Activated CD4-positive, alpha-beta T cell treated with anti-CD3 and anti-CD28 coated beads, Interleukin-2, amount 10 ng/mL, durations not matched to agents 24 days and 14 days (primary cell): ENCODE measurements at places on chromosomes 13 and 19. TPM values are rescaled to one million over a fixed set of nuclear protein-coding genes. Genes with fewer than 3 reads are reported as not detected.

OLFM4 gene
- not detected in 2 replicates for total RNA-seq

KCTD4 gene
- total RNA-seq, result not detected in 2 replicates

ZNF562 gene
- 15.9 and 16.9 TPM in 2 replicates for total RNA-seq

PLVAP gene
- total RNA-seq, result not detected in 2 replicates

FPR1 gene
- total RNA-seq, result not detected in 2 replicates

CGB2 gene
- total RNA-seq, result not detected in 2 replicates

TMED1 gene
- 17.6 and 22.4 TPM in 2 replicates for total RNA-seq

IGFLR1 gene
- 62.4 and 75.2 TPM in 2 replicates for total RNA-seq

CGB3 gene
- not detected in 2 replicates for total RNA-seq

C13orf46 gene
- 0.57 and 0.61 TPM in 2 replicates for total RNA-seq

SIGLEC5 gene
- not detected in 2 replicates for total RNA-seq

IL17D gene
- total RNA-seq, result 0.28 TPM in 1 of 2 replicates, not detected in the other

ZFP82 gene
- total RNA-seq, result 4.4 and 4.8 TPM in 2 replicates

ZNF229 gene
- 0.05 TPM in 1 of 2 replicates, not detected in the other for total RNA-seq

- no peak overlapping the region for H3K27ac ChIP-seq
- H3K4me3 ChIP-seq, result no peak overlapping the region
- H3K27me3 ChIP-seq, result no peaks in the 10 kb centered on the region
- DNase-seq, result no peak
- no peaks in the 10 kb centered on the region for H3K4me1 ChIP-seq
- no peaks in the 10 kb centered on the region for H3K36me3 ChIP-seq
These were observed 300.0 kb downstream of the SPRY2 start for GRCh38 chr13:80040981-80041317.

DNA sequence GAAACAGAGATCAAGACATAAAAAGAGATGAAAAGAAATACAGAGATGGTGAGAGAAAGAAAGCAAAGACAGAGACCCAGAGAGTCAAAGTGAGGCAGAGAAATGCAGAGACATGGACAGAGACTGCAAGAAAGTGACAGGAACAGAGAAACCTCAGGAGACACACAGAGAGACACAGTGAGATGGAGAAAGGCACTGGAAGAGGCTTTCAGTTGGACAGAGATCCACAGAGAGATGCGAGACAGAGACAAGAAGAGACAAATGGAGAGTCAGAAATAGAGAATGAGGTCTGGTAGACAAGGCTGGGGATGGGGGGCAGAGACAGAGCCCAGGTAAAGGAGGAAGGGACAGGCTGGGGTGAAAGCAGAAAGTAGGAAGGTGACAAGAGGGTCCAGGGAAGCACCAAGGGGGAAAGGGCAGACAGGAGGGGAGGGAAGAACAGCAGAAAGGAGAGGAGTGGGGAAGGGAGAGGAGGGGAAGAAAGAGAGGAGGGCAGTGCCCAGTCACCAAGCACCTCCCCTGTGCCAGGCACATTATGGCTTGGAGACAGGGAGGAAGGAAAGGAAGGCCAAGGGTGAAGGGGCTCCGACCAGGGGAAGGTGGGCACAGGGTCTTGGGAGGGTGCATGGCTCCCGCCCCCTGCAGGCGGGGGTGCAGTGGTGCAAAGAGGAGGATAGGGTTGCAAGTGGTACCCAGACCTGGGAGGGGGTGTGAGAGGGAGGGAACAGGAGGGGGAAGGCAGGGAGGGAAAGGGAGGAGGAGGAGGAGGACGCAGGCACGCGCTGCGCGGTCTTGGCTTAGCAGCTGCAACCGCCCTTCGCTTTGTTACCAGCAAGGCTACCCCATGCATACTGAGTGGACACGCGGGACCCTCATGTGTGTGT lies 38.4 kb downstream of the DEDD2 start:
- H3K36me3 ChIP-seq, result no peaks in the 10 kb centered on the region
- H3K27me3 ChIP-seq, result peaks cover 38% of the 10 kb centered on the region
- no peak overlapping the region for H3K4me3 ChIP-seq
- H3K27ac ChIP-seq, result no peak overlapping the region
- DNase-seq, result peak; percentile 64
- H3K4me1 ChIP-seq, result peaks cover 26% of the 10 kb centered on the region

GRCh38 chr19:36153126-36153525 lies 879 bp upstream of the COX7A1 start:
- H3K27me3 ChIP-seq, result no peaks in the 10 kb centered on the region
- no peak for DNase-seq
- H3K4me3 ChIP-seq, result no peak overlapping the region
- H3K4me1 ChIP-seq, result no peaks in the 10 kb centered on the region

DNA sequence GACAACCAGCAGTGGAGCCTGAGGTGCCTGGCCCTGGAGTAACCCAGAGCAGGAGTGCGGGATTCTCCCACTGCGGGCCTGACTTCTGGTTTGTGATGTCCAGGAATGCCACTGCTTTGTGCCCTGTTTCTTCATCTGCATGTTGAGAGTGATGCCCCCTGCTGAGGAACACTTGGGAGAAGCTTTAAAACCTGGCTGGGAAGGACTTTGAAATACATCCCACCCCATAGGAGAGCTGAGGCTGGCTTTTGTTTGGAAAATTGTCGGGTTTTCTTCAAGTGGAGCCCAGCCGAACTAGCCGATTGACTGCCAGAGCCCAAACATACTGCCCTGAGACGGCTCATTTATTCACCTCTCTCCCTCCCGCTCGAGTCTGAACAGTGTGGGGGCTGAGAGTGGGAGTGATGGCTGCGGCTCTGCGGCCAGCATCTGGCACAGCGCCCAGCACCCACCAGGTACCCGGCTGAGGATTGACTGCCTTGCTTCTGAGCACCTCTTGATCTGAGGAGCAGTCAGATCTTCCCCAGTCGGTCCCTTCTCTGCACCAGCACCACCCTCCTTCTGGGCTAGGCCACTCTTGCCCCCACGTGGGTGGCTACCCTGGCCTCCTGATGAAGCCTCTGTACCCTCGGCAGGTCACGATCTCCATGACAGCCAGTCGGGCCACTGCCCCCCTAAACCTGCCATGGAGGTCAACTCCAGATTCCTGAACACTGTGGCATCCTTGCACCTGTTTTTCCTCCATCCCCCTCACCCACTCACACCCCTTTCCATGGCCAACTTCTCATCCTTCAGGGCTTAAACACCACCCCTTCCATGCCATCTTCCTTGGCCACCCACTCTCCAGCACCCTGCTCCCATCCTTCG lies 148.9 kb downstream of the SIPA1L3 start:
- H3K4me3 ChIP-seq, result no peak overlapping the region
- H3K27ac ChIP-seq, result peak overlapping the region; percentile 3
- peaks cover 13% of the 10 kb centered on the region for H3K4me1 ChIP-seq
- no peaks in the 10 kb centered on the region for H3K27me3 ChIP-seq
- DNase-seq, result no peak
- H3K36me3 ChIP-seq, result no peaks in the 10 kb centered on the region

GRCh38 chr13:87444135-87444534 lies 227.0 kb upstream of the SLITRK5 start:
- H3K27ac ChIP-seq, result no peak overlapping the region
- H3K4me3 ChIP-seq, result no peak overlapping the region
- no peaks in the 10 kb centered on the region for H3K27me3 ChIP-seq
- H3K4me1 ChIP-seq, result no peaks in the 10 kb centered on the region

GRCh38 chr19:56015756-56016155 lies 29.2 kb downstream of the NLRP5 start:
- DNase-seq, result no peak
- no peaks in the 10 kb centered on the region for H3K4me1 ChIP-seq
- H3K27me3 ChIP-seq, result no peaks in the 10 kb centered on the region
- no peak overlapping the region for H3K4me3 ChIP-seq
- no peaks in the 10 kb centered on the region for H3K36me3 ChIP-seq

- DNase-seq, result no peak
- no peaks in the 10 kb centered on the region for H3K36me3 ChIP-seq
- H3K4me1 ChIP-seq, result no peaks in the 10 kb centered on the region
- peaks cover 3% of the 10 kb centered on the region for H3K27me3 ChIP-seq
- H3K27ac ChIP-seq, result no peak overlapping the region
These were observed 332.1 kb downstream of the UQCRFS1 start for GRCh38 chr19:28880735-28881401.

GRCh38 chr13:94595001-94595949 lies 677 bp downstream of the TGDS start:
- DNase-seq, result peak; percentile 81
- peak overlapping the region; percentile 97 for H3K27ac ChIP-seq
- H3K27me3 ChIP-seq, result no peaks in the 10 kb centered on the region
- peaks cover 38% of the 10 kb centered on the region for H3K4me1 ChIP-seq
- H3K4me3 ChIP-seq, result peak overlapping the region; percentile 93

- H3K4me1 ChIP-seq, result peaks cover 26% of the 10 kb centered on the region
- H3K4me3 ChIP-seq, result peak overlapping the region; percentile 53
- no peak overlapping the region for H3K27ac ChIP-seq
- H3K36me3 ChIP-seq, result no peaks in the 10 kb centered on the region
- H3K27me3 ChIP-seq, result peaks cover 49% of the 10 kb centered on the region
- DNase-seq, result peak; percentile 93
These were observed 2.5 kb downstream of the PRR36 start for GRCh38 chr19:7871437-7872305.

- H3K27me3 ChIP-seq, result no peaks in the 10 kb centered on the region
- no peak for DNase-seq
- H3K27ac ChIP-seq, result no peak overlapping the region
- no peaks in the 10 kb centered on the region for H3K4me1 ChIP-seq
- H3K36me3 ChIP-seq, result no peaks in the 10 kb centered on the region
- H3K4me3 ChIP-seq, result no peak overlapping the region
These were observed 485.2 kb downstream of the ZNF536 start for GRCh38 chr19:30857388-30857787.

DNA sequence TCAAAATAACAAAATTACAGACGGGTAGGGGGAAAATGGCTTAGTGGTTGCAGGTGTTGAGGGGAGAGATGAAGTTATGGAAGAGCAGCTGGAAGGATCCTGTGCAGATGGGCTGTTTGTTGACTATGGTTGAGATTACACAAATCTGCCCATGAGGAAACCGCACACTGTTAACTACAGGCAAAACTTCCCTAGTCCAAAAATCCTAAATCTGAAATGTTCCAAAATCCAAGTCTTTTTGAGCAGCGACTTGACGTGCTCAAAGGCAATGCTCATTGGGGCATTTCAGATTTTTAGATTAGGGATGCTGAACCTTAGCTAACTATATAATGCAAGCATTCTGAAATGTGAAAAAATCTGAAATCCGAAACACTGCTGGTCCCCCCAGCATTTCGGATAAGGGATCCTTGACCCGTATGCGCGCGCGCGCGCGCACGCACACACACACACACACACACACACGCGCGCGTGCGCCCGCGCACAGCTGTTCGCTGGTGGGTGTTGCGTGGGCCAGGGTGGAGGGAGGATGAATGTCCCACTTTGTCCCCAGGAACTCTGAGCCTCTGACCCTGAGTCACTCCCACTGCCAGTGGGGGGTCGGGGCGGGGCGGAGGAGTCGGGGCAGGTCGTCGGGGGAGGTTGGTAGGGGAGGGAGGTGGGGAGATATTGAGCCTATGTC lies 6.8 kb downstream of the F2RL3 start:
- H3K4me3 ChIP-seq, result peak overlapping the region; percentile 43
- H3K27me3 ChIP-seq, result peaks cover 29% of the 10 kb centered on the region
- H3K4me1 ChIP-seq, result peaks cover 22% of the 10 kb centered on the region
- no peak overlapping the region for H3K27ac ChIP-seq
- H3K36me3 ChIP-seq, result no peaks in the 10 kb centered on the region

DNA sequence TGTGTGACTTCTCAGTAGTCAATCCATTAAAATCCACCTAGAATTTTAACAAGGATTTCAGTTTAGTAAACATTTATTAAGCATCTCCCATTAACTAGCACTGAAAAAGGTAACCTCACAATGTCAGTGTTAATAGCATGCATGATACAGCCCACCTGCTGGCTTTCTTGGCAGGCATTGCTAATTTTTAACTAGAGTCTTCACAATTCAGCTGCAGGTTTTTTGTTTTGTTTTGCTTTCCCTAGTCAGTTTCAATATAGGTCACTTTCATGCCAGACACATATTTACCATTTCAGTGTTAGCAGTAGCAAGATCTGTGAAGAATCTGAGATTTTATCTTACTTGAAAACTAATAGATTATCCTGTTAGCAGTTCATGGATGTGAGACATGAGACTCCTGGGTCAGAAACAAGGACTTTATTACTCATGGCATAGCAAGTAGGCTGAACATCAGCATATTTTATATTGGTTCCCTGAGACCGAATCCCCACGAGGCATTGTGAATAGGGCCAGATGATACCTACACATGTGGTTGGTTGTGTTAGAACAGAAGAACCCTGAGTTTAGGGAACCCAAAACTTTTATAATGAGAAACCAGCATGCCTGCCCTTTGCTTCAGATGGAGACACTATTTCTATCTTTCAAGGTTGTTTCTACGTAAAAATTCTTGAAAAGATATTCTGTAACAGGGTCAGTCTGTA lies 198.0 kb upstream of the HTR2A start:
- no peak overlapping the region for H3K4me3 ChIP-seq
- H3K27ac ChIP-seq, result no peak overlapping the region

DNA sequence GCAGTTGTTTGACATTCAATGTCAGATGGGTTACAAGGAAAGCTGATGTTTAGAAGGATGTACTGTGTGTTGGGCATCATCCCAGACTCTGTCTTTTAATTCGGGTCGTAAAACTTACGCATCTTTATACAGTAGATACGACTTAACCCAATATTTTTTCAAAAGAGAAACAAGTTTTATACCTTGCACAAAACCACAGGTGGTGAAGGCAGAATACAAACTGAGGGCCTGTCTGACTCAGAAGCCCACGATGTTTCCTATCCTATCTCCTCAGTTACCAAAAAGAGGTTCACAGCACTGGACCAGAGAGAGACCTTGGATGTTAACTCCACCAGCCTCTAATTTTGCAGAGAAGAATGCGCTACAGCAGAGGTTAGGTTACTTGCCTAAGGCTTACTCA lies 477.0 kb downstream of the FOXO1 start:
- peak overlapping the region; percentile 92 for H3K27ac ChIP-seq
- H3K4me1 ChIP-seq, result peaks cover 70% of the 10 kb centered on the region
- H3K4me3 ChIP-seq, result peak overlapping the region; percentile 83
- DNase-seq, result peak; percentile 81

- H3K36me3 ChIP-seq, result peaks cover 29% of the 10 kb centered on the region
- no peak overlapping the region for H3K4me3 ChIP-seq
- H3K27me3 ChIP-seq, result peaks cover 2% of the 10 kb centered on the region
- no peaks in the 10 kb centered on the region for H3K4me1 ChIP-seq
These were observed 9.5 kb downstream of the STXBP2 start for GRCh38 chr19:7646426-7646700.

- peaks cover 12% of the 10 kb centered on the region for H3K4me1 ChIP-seq
- no peak for DNase-seq
- H3K27me3 ChIP-seq, result no peaks in the 10 kb centered on the region
- no peak overlapping the region for H3K4me3 ChIP-seq
- no peak overlapping the region for H3K27ac ChIP-seq
These were observed 74.8 kb downstream of the ABCC4 start for GRCh38 chr13:95226476-95226875.

GRCh38 chr19:49224879-49225278 lies 67.3 kb downstream of the TRPM4 start:
- H3K36me3 ChIP-seq, result no peaks in the 10 kb centered on the region
- H3K27me3 ChIP-seq, result peaks cover 8% of the 10 kb centered on the region
- DNase-seq, result peak; percentile 79
- H3K27ac ChIP-seq, result no peak overlapping the region

- H3K4me1 ChIP-seq, result peaks cover 27% of the 10 kb centered on the region
- H3K36me3 ChIP-seq, result peaks cover 36% of the 10 kb centered on the region
- peak overlapping the region; percentile 29 for H3K4me3 ChIP-seq
- H3K27ac ChIP-seq, result no peak overlapping the region
These were observed 3.2 kb downstream of the POLD1 start for GRCh38 chr19:50387176-50387867.
